ENCODE measurements at places on chromosomes 7 and 10. TPM values are rescaled to one million over a fixed set of nuclear protein-coding genes. Genes with fewer than 3 reads are reported as not detected.

Gene PLEKHA8
- 13.6 TPM for total RNA-seq

Gene AGBL3
- 1.00 TPM for total RNA-seq

Gene OR2A7
- not detected for total RNA-seq

Gene CDHR3
- 4.0 TPM for total RNA-seq

Gene FAM241B
- 0.87 TPM for total RNA-seq

Gene GNAT3
- not detected for total RNA-seq

Gene SCART1
- total RNA-seq = 4.2 TPM

Gene RBP4
- not detected for total RNA-seq

Gene MUC3A
- total RNA-seq = under 0.01 TPM

Gene GIMAP2
- 2.9 TPM for total RNA-seq

Gene LEP
- 0.12 TPM for total RNA-seq

Gene GIMAP1
- total RNA-seq = under 0.01 TPM

Gene STEAP2
- total RNA-seq = 19.0 TPM

Gene ADAM22
- 0.75 TPM for total RNA-seq

Gene FKBP6
- under 0.01 TPM for total RNA-seq

Gene CARD11
- 0.62 TPM for total RNA-seq

Gene CFAP58
- total RNA-seq = 1.00 TPM

Gene SEMA4G
- 1.00 TPM for total RNA-seq

Gene CYP26C1
- total RNA-seq = 0.12 TPM

Gene LRIT1
- total RNA-seq = not detected

Gene CYP3A4
- total RNA-seq = not detected

Gene SVOPL
- total RNA-seq = not detected

Gene EBF3
- total RNA-seq = 0.12 TPM

Gene TFEC
- 0.50 TPM for total RNA-seq

Gene PPP1R9A
- 2.6 TPM for total RNA-seq

Gene CPA2
- not detected for total RNA-seq

Gene IQUB
- 0.50 TPM for total RNA-seq

Gene DDC
- not detected for total RNA-seq

Gene GARS1
- total RNA-seq = 370 TPM

Gene PRF1
- total RNA-seq = not detected

Gene PRSS2
- total RNA-seq = not detected

Gene SYT15
- not detected for total RNA-seq

Gene TAS2R4
- total RNA-seq = 1.1 TPM

Gene LRRC18
- total RNA-seq = not detected

Gene PILRB
- 8.1 TPM for total RNA-seq

Gene GPR15LG
- not detected for total RNA-seq

Gene SPDYE2
- not detected for total RNA-seq

Gene KIAA1549
- 1.5 TPM for total RNA-seq

Gene MAGI2
- 29.1 TPM for total RNA-seq

Gene METTL2B
- 40.0 TPM for total RNA-seq

Gene NME8
- not detected for total RNA-seq

Gene SMKR1
- 0.44 TPM for total RNA-seq

Gene SFRP4
- 3.2 TPM for total RNA-seq

Gene ZNF789
- 9.1 TPM for total RNA-seq

Gene CELF2
- 11.5 TPM for total RNA-seq

Gene FAM131B
- total RNA-seq = 2.3 TPM

Gene HOXA4
- total RNA-seq = 0.37 TPM

Gene PARG
- total RNA-seq = 36.9 TPM

Gene PON1
- total RNA-seq = not detected

Gene GRID2IP
- total RNA-seq = not detected

Gene ZNF365
- total RNA-seq = 9.0 TPM

Gene EVX1
- total RNA-seq = not detected

Data from uterine smooth muscle cell (primary cell).